Mesendoderm (in vitro differentiated cells): ENCODE measurements at places on chromosomes 2 and 18.
A peak's percentile ranks its signal among the peaks of the same experiment; 100 is the strongest.

DNA sequence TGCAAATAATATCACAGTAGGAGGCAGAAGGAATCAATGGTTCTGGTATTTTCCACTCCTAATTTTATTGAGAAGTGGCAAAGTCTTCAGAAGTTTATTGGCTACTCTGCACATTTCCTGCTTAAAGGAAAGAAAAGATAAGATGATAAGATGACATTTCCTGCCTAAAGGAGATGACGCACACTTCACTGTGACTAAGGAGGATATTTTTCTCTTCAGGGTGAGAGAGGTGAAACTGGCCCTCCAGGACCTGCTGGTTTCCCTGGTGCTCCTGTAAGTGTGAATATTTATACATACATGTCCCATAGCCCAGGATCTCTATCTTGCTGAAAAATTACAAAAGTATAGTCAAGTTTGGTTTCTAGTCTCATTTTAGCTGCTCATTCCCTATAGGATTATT lies 27.9 kb downstream of the COL3A1 start:
- DNase-seq = peak; percentile 72

- DNase-seq = no peak
These were observed 19.5 kb upstream of the FAHD2A start for GRCh38 chr2:95382686-95383634.

- no peak for DNase-seq
These were observed 68.8 kb downstream of the TMEM131 start for GRCh38 chr2:97926946-97927345.

DNA sequence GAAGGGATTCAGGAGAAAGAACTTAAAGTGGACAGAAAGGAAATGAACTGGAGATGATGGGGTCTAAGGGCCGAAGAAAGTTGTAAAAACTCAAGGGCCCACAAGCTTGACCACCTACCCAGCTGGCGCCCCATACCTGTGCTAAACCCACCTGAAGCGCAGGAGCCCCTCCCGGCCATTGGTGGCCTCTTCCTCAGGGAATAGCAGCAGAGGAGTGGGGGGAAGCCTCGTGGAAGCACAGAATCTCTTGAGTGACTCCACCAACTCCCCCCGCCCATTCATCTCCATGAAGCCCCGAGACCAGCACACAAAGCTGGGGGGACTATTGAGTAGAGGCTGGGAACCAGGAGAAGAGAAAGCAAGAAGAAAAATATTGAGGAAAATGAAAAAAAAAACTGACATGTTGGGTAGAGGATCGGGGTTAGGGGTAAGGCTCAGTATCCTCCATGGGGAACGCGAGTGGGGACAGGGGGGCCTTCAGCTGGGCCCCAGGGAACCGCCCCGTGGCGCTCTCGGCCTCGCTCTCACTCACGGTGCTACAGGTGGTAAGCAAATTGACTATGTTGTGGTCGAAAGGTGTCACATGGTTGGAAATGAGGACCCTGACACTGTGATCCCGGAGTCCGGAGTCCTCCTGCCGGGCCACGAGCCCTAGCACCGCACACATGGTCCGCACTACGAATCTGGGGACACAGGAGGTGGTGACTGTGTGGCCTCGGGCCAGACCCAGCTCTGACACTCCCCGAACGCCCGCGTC lies 728 bp downstream of the AUP1 start:
- DNase-seq = peak; percentile 38

DNA sequence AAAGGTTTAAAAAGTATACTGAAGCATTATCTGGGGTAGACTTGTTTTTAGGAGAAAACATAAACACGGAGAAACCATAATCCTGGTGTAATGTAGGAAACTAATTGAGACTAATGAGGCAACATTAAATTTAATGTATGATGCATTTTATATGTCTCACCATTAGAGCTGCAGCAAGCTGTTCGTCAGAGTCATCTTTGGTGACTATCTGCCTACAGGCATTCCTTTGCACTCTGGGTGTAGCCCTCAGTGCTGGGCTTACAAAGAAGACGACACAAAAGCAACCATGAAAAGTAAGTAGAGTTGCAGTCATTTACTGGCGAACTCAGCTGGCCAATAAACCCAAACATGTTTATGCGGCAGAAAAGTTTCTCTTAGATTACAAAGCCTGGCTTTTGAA lies 415.3 kb upstream of the ZEB2 start:
- no peak for DNase-seq

GRCh38 chr2:26025509-26025908 lies 8.4 kb upstream of the RAB10 start:
- no peak for DNase-seq

DNA sequence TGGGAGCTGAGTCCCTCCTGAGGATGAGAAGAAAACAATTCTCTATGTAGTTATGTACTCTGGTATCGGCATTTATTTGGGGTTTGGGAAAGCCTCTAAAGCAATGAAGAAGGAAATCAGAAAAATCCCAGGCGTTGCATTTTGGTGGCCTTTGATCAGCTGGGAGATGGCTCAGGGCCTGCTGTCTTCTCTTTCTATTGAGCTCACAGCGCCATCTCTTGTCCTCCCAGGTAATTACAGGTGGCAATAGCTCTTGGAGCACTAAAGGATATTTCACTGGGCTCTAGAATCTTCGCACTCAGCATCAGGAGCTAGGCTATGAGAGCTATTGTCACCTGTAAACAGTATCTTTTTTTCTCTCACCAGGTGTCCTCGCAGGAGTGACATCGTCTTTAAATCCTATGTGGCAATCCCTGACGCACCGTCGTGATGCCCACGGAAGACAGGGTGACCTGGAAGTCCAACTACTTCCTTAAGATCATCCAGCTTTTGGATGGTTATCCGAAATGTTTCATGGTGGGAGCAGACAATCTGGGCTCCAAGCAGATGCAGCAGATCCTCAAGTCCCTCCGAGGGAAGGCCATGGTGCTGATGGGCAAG lies 76.1 kb upstream of the PMAIP1 start:
- DNase-seq = peak; percentile 82

DNA sequence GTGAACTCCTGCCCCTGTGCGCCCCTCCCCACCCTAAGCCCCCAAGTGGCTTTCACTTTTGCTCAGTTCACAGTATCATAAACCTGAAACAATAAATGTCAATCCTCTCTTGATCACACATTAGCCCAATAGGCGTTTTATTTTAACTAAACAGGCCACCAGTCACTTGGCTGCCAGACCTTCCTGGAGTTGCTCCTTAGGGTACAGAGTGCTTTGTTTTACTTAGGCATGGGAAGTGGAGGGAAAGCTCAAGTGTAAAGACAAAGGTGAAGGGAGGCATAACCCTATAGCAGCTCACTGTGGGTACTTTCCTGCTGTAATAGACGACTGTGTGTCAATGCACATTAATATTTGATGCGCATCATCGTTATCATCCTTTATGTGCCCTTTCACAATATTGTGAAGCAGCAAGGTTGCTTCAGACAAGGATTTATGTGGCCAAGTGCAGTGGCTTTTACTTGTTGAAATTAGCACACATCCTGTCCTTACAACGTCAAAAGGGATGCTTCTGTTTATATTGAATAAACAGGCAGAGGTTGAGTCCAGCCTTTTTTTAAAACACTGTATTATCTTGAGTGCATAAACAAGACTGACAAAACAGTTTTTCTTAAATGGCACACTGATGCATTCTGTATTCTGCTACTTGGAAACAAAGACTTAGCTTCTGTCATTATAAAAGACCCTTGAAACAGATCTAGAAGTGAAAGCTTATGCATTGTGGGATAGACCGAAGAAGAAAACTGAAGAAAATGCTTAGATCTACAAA lies 168.5 kb downstream of the TMEFF2 start:
- DNase-seq = no peak

GRCh38 chr2:15714609-15715008 lies 122.9 kb downstream of the DDX1 start:
- DNase-seq = no peak

GRCh38 chr18:61702007-61702406 lies 190.8 kb downstream of the RNF152 start:
- DNase-seq = no peak

DNA sequence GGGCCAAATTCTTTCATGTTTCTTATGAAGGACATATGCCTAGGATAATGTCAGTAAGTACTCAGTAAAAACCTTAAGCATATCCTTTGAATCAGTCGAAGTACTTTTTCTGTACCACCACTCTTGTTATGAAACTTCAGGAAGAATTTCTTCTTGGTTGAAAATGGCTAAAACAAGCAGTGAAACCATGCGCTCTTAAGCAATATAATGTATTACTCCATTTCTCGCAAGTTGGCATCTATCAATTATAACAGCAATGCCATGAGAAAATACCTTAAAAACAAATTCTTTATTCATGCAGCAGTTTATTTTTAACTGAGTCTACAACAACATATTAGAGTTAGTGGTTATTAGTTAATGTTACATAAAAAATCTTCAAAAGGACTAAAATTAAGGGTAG lies 41.0 kb downstream of the SLC66A3 start:
- no peak for DNase-seq
